ENCODE measurements at places on chromosomes 13 and 19. TPM values are rescaled to one million over a fixed set of nuclear protein-coding genes. Genes with fewer than 3 reads are reported as not detected.
A peak's percentile ranks its signal among the peaks of the same experiment; 100 is the strongest.

- DNase-seq, result peak; percentile 47
These were observed 55.2 kb downstream of the SOX21 start for GRCh38 chr13:94657167-94657566.

DNA sequence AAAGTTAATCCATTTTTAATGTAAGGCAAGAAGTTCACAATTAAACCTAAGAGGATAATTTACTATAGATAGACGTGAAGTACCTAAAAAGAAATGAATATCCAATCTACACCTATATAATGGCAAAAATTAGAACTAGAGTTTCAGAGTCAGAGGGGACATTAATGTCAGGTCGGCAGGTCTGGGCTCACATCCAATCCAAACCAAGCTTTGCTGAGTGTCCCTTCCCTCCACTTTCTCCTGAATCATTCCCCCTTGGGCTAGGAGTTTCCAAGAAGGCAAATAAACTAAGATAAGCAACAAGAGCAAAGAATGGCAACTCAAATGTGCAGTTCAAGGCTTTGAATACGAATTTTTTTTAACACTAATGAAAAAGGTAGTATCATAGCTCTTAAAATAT is 2.9 kb downstream of the FLT3 start:
- DNase-seq, result no peak

DNA sequence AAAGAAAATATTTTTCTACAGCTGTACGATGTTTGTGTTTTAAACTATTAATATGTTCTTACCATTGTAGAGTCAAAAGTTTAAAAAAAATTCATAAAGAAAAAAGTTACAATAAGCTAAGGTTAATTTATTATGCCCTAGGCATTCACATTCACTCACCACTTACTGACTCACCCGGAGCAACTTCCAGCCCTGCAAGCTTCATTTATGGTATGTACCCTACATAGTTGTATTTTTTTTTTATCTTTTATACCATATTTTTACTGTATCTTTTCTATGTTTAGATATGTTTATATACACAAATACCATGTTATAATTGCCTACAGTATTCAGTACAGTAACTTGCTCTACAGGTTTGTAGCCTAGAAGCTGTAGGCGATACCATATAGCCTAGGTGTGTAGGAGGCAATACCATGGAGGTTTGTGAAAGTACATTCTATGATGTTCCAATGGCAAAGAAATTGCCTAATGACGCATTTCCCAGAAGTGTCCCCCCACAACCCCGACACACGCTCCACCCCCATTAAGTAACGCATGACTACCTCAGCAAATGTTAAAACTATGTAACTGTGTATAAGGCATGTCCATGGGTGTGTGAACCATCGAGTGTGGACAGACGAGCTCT is 60.4 kb downstream of the SLITRK6 start:
- no peak for DNase-seq

GRCh38 chr13:21328836-21329477 is 130.1 kb downstream of the ZDHHC20 start:
- peak; percentile 15 for DNase-seq

GRCh38 chr19:48020686-48021085 is 23.2 kb downstream of the CABP5 start:
- no peak for DNase-seq

- DNase-seq, result peak; percentile 89
These were observed 62.6 kb downstream of the KDM4B start for GRCh38 chr19:5031231-5032100.

DNA sequence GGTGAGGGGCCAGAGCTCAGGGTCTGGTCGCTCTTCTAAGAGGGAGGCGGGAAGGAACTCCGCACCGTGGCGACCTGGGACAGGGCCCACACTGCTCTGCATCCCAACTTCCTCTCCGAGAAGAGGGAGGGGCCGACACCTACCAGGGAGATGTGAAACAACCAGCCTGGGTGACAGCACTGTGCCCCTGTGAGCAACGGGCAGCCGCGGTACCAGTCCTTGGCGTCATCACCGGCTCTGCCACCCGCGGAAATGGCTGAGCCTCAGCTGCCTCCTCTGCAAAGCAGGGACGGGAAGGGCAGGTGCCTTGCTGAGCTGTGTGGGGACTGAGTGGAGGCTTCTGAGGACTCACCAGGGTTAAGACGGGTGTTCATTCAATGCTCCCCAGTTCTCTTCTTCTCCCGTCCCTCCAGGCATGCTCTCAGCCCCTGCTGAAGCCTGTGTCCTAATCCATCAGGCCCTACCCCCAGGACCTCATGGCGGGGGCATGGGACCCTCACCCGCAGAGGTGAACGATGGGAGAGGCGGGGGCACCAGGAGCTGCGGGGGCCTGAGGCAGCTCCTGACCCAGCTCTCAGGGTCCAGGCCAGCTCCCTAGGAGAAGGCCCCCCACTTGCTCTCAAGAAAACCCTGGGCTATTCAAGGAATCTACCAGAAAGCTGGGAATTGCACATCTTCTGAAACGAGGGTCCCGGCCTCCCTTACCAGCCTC is 9.3 kb downstream of the ZNF787 start:
- peak; percentile 91 for DNase-seq

DNA sequence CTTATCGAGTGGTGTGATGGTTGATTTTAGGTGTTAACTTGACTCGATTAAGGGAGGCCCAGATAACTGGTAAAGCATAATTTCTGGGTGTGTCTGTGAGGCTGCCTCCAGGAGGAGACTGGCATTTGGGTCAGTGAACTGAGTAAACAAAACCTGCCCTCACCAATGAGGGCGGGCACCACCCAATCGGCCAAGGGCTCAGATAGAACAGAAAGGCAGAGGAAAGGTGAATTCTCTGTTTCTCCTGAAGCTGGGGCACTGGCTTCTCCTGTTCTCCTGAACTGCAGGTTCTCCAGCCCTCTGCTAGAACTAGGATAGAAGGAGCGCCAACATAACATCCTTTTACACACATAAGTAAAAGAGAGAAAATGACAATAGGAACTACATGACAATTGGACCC is 35.1 kb downstream of the ESD start:
- DNase-seq, result no peak

GRCh38 chr19:55641426-55642152 is 787 bp downstream of the ZNF580 start:
- DNase-seq, result peak; percentile 55

- no peak for DNase-seq
These were observed 55.4 kb downstream of the INTS6 start for GRCh38 chr13:51397262-51397941.

- no peak for DNase-seq
These were observed 12.2 kb downstream of the TPM4 start for GRCh38 chr19:16088351-16089009.

DNA sequence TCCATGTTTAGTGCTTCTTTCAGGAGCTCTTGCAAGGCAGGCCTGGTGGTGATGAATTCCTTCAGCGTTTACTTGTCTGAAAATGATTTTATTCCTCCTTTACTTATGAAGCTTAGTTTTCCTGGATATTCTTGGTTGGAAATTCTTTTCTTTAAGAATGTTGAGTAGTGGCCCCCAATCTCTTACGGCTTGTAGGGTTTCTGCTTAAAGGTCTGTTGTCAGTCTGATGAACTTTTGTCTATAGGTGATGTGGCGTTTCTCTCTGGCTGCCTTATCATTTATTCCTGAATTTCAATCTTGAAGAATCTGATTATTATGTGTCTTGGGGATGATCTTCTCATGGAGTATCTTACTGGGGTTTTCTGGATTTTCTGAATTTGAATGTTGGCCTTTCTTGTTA is 26.0 kb downstream of the ZNF430 start:
- no peak for DNase-seq

DNA sequence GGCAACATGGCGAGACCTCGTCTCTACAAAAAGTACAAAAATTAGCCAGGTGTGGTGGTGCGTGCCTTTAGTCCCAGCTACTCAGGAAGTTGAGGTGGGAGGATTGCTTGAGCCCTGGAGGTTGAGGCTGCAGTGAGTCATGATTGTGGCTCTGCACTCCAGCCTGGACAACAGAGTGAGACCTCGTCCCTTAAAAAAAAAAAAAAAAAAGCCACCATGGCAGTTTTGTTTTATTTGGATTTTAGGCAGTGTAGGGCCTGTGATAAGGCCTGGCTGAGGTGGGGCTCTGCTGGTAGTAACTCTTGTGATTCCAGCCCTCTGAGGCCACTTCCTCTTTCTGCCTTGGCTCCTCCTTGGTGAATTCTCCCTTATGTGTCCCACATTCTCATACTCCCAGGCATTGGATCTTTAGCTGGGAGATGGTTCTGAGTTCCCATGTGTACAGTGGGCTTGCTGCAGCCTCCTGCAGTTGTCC is 39.2 kb downstream of the GATAD2A start:
- DNase-seq, result peak; percentile 29

DNA sequence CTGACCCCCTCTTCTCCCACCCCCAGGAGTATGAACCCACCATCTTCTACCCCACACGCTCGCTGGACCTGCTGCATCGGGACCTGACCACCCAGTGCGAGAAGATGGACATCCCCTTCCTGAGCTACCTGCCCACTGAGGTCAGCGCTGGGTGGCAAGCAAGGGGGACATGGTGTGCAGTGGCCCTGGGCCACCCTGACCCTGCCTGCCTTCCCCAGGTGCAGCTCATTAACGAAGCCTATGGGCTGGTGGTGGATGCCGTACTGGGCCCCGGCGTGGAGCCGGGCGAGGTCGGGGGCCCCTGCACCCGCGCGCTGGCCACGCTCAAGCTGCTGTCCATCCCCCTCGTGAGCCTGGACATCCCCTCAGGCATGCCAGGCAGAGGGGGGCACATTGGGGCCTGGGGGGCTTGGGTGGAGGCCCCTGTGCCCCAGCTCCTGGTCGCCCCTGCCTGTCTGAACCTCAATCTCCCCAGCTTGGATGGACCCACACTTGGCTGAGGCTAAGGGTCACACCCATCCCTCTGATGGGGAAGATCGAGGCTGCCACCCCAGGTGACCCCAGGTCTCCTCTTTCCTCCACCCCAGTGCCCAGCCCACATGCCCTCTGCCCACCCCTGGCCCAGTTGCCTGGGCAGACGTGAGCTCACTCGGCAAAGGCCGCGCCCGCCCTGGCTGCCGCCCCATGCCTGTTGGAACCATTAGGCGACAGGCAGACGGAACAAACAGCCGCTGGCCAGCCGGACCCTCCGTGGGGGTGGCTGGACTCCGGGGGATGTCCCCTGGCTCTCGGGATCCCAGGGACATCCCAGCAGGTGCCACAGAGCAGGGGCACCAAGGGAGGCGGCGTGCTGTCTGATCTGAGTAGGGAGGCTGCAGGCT is 2.5 kb upstream of the CILP2 start:
- DNase-seq, result no peak

DNA sequence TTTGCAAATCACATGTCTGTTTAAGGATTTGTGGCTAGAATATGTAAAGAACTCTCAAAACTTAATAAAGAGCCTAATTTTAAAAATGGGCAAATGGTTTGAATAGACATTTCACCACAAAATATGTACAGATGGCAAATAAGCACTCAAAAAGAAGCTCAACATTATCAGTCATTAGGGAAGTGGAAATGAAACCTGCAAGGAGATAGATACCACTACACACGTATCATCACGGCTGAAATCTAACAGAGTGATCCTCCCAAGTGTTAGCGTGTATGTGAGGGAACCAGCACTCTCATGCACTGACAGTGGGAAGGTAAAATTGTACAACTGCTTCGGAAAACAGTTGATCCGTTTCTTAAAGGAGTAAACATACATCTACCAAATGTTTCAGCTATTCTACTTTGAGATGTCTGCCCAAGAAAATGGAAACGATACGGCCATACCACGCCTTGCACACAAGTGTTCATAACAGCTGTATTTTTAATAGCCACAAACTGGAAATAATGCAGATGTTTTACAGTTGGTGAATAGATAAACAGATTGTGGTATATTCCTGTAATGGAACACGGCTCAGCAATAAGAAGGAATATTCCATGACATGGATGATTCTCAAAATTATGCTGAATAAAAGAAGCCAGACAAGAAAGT is 14.5 kb downstream of the ARHGEF7 start:
- no peak for DNase-seq

Gene TEKTIP1
- 2.5 TPM for total RNA-seq

Gene OR10H1
- total RNA-seq, result not detected

Gene C19orf85
- total RNA-seq, result not detected

Gene PEAK3
- not detected for total RNA-seq

Gene MISP3
- total RNA-seq, result 1.6 TPM

Gene ZNF568
- total RNA-seq, result 6.5 TPM

Gene ZNF880
- 11.5 TPM for total RNA-seq

Measured in activated CD4-positive, alpha-beta T cell treated with anti-CD3 and anti-CD28 coated beads for 36 hours (primary cell).